Naive thymus-derived CD4-positive, alpha-beta T cell (primary cell): ENCODE measurements at places on chromosomes 11 and 22.

- no peak for DNase-seq
Measured at GRCh38 chr11:2992997-2993325, 832 bp upstream of the NAP1L4 start.

GRCh38 chr11:41861838-41862237, 402.4 kb upstream of the LRRC4C start:
- DNase-seq = no peak

- DNase-seq = no peak
Measured at GRCh38 chr11:126878913-126879482, 121.6 kb downstream of the KIRREL3 start.

DNA sequence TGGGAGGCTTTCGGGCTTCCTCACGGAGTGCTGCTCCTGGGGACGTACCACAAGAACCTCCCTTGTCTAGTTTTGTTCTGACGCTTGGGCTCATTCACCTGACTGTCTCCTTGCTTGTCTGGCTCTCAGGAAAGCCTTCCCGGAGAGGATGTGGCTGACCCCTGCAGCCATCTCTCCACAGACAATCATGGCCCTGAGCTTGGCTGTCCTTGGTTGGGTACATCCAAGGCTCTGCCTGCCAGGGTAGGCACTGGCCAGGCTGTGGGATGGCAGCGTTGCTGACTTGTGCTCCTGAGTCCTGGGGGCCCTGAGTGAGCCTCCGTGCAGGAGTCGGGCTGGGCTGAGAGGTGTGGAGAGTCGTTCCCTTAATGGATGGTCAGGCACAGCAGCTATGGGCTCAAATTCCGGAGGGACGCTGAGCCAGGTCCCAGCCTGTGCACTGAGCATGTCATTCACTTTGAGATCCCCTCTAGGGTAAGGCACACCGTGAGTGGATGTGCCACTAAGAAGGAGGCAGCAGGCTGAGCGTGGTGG, 32.8 kb downstream of the BCR start:
- DNase-seq = no peak

GRCh38 chr11:47109051-47109726, 67.5 kb downstream of the ARFGAP2 start:
- no peak for DNase-seq

- no peak for DNase-seq
Measured at GRCh38 chr22:44349594-44349993, 36.8 kb upstream of the SHISAL1 start.

- peak; percentile 87 for DNase-seq
Measured at GRCh38 chr11:62546244-62546928, at the start of gene AHNAK. AHNAK (minus strand) TSS chr11:62546806; CDS start chr11:62536098, 10,708 bp downstream.

- no peak for DNase-seq
Measured at GRCh38 chr22:46871826-46872225, 109.4 kb downstream of the TBC1D22A start.
